DMS79 (cell line): ENCODE measurements at places on chromosomes 5 and 9.

GRCh38 chr5:117144086-117144485 lies 569.5 kb upstream of the SEMA6A start:
- DNase-seq = no peak

- DNase-seq = no peak
Observed at GRCh38 chr9:93252116-93252780, 68.3 kb downstream of the WNK2 start.

DNA sequence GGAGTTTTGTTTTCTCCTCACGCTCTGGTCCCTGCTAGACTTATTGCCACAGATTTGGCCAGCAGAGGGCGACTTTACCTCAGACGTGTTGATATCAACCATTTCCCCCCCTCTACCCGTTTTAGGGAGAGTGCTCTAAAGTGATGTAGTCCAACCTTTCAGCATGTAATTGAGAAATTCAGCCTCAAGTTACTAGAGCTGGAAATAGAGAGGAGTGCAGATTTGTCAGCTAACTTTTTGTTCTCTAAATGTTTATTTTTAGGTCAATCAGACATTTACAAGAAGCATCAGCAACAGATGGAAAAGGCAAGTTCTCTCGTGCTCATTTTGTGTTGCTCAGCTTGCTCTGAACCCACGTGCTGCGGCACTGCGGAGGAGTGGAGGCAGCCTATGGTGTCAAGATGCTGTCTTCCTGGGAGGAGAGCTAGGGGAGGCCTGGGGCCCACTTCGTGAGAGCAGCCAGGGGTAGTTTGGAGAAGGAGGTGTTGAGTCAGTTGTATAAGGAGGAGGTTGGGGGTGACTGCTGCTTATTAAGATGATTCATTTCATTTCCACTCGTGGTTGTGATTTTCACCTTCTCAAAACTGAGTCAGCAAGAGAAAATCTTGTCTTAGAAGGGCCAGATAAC lies 53.6 kb downstream of the GPR107 start:
- peak; percentile 55 for DNase-seq

DNA sequence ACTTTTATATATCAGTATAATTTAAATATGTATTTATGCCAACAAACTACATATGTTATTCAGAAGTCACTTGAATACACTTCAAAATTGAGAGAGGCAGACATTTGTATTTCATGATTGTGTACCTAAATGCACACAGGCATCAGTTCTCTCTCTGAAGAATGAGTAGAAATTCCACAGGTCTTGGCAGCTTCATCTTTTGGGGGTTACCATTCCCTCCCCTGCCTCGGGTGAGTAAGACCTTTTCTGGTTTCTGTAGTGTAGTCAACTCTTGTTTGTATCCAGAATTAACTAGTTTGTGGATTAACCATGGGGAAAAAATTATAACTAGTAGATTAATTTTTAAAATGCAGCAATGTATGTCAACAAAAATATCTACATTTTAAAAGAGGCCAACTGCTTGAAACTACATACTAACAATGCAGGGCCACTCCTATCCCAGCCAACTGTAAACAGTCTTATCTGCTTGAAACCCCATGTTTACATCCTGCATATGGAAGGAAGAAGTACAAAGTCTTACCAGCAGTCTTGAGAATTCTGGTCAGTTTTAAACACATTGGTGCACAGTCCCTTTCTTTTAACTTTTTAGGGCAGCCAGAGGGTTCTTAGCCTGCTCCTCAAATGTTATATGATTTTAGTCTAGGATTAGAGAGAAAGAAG lies 339.6 kb upstream of the KIF2A start:
- DNase-seq = no peak

DNA sequence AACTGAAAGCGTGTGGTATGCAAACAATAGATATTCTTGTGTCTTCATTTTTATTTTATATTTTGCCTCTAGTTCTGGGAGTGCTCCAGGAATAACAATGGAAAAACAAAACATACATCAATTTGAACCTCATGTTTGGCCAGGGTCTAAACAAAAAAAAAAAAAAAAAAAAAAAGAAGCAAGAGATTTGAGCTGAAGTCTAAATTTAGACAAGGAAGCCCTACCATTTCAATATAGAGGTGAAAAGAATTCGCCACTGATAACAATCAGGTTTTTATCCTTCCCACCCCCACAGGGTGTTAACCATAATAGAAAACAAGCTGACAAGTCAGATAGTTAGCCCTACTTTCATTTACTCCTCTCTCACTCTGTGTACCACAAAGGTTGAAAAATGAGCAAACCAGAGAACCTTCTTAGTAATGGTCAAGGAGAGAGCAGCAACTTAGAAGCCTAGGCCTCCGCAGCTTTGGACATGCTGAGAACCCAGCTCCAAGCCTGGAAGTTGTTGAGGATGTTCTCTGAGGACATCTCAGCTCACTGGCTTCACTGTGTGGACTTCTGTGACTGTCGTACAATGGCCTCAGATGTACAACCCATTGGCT lies 118.2 kb upstream of the HMHB1 start:
- no peak for DNase-seq

GRCh38 chr5:81830596-81830995 lies 79.7 kb upstream of the SSBP2 start:
- DNase-seq = no peak

DNA sequence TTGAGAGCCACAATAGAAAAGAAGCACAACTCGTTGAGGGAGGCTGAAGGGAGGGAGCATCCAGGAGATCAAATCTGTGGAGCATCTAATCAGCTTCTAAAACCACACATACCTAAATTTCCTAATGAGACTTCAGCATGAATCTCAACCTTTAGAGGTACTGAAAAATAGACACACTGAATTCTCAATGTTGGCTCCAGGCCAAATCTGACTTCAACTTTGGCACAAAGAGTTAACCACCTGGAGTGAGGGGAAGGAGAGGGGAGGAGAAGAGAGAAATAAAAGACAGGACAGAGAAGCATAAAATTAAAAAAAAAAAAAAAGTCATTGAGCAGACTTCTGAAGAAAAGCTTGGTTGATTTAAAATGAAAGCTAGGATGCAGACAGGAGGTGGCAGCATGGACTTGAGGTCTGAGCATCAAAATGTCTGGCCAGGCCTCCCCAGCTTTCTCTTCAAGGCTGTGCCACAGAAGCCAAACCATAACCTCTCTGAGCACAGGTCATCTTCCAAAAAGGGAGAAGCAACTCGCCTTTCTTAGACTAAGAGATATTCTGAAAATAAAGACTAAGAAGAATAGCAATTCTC lies 205.6 kb downstream of the DENND1A start:
- DNase-seq = no peak

DNA sequence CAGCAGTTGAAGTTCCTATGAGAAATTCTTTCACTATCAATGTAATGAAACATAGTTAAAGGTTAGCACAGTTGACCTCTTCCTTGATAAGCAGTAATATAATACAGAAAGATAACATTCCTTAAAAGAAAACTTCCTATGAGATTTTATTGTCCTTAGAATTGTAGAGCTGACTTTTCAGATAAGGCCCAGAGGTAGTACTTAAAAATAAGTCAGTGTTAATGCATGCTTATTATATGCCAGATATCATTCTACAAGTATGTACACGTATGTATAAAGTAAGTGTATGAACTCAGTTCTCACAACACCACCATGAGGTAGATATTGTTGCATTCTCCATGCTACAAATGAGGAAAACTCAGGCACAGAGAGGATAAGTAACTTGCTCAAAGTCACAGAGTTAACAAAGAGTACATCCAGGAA lies 15.3 kb downstream of the AP3S1 start:
- no peak for DNase-seq

- DNase-seq = no peak
Observed at GRCh38 chr9:75593920-75594319, 296.6 kb upstream of the PCSK5 start.

DNA sequence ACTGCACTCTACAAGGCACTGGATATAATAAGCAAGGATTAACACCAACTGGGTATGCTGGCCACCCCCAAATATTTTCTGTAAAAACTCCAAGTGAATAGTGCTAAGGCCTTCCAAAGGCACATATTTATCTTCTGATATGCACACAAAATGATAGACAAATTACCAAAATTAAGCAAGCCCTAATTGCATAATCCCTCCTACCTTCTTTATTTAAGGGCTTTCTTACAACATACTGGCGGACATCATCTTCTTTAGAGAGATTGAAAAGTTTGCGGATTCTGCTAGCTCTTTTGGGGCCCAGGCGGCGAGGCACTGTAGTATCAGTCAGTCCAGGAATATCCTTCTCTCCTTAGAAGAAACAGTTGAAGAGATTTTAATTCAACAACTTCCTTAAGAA lies 1.9 kb downstream of the RPS6 start:
- no peak for DNase-seq

- no peak for DNase-seq
Observed at GRCh38 chr5:95995962-95996489, 34.4 kb upstream of the ELL2 start.

GRCh38 chr5:94499806-94500205 lies 118.6 kb downstream of the KIAA0825 start:
- no peak for DNase-seq

GRCh38 chr9:69370430-69370829 lies 45.4 kb downstream of the ENTREP1 start:
- no peak for DNase-seq

DNA sequence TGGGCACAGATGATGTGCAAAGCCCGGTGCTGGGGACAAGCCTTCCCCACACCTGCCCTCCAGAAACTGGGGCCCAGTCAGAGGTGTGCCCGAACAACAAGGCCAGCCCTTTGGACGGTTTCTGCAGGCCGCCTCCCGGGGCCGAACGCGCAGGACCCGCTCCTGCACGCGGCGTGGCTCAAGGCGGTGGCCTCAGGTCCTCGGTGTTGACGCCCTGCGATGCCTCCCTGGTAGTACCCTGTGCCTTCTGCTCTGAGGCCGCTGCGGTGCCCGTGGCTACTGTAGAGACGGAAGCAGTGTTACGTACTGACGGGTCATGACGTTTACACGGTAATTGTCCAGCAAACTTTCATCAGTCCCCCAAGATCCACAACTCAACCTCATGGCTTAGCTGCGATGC lies 33.5 kb upstream of the FANCC start:
- DNase-seq = no peak

GRCh38 chr5:139394123-139394653 lies 716 bp downstream of the PROB1 start:
- DNase-seq = no peak

DNA sequence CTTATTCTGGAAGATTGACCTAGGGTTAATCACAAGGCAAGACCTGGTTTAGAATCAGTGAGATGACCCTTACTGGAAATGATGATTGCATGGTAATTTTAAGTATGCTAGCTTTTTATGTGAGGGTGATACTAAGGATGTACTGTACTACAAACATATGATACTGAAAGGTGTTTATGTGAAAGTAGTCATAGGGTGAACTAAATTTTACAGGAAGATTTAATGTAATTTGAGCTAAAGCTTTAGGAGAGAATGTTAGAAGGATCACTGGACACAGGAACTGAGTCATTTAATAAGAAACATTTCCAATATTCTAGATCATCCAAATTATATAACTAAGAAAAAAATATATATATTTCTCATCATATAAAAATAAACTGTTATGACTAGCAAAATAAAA lies 197.2 kb downstream of the COX7C start:
- no peak for DNase-seq

GRCh38 chr9:99101812-99102211 lies 3.1 kb upstream of the TGFBR1 start:
- DNase-seq = no peak

DNA sequence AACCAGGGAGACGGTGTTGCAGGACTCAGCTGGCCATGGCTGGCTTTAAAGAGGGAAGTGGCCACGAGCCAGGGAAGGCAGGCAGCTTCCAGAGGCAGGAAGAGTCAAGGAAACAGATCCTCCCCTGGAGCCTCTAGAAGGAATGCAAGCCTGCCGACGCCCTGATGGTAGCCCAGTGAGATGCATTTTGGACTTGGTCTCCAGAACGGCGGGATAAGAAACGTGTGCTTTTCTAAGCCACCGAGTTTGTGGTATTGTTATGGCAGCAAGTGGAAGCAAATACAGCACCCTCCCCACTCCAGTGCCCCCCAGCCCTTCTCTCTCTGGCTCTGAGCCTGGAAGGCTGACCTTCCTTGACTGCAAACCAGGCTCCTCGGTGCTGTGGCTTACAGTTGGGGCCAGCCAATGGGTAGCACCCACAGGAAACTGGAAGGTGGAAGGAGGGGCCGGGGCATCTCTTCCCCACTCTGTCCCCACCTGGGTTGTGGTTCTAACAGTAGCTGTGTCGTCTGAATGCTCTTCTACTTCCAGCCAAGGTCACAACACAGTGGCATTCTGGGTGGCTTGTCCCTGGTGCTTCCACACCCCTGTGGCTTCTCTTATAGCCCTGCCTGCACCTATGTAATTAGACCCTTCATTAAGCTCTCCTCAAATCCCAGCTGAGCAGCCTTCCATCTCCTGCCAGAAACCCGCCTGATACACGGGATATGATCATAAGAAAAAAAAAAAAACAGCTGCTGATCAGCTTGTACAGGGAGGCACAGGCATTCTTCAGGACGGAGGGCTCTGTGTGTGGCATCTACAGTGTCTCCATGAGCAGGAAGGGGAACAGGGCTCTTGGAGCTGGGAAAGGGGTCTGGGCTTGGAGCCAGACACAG lies 29.9 kb upstream of the UNC5A start:
- DNase-seq = no peak

DNA sequence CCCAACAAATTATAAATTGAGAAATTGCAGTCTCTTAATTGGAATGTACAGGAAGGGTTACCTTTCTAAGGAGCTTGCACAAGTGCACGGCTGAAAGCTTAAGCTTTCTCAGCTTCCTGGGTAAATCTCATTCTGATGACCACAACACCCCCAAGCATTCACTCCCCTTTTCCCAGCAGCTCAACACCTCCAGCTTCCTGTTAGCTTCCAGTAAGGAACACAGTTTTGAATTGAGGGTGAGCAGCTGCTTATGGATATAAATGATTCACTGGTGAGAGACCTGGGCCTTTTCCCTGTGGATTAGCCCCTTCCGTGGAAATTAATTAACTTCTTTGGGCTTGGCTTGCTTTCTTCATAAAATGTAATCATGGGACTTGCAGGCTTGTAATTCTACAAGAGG lies 101.2 kb downstream of the SLC28A3 start:
- DNase-seq = no peak

- no peak for DNase-seq
Observed at GRCh38 chr5:135693371-135693955, 114.7 kb upstream of the CXCL14 start.

- DNase-seq = no peak
Observed at GRCh38 chr5:76610196-76610595, 13.0 kb downstream of the F2RL2 start.

- no peak for DNase-seq
Observed at GRCh38 chr5:157308836-157309465, 43.0 kb downstream of the CYFIP2 start.

- DNase-seq = no peak
Observed at GRCh38 chr9:132982458-132982857, 4.0 kb downstream of the GFI1B start.

DNA sequence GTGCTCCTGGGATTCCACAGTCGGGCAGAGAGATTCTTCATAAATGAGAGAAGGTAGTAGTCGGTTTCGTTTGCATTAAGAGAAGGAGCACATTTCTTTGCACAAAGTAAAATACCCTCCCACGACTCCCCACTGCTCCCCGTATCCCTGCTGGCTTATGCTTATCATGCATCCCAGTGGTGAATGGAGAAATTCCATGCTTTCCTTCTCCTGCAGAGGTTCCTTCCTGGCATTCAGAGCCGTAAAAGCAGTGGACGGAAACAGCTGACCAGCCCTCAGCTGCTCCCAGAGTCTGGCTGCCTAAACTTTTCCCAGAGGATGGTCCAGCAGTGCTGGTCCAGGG lies 93.1 kb downstream of the C9orf152 start:
- no peak for DNase-seq
